Right atrium auricular region (tissue), 2 donors: ENCODE measurements at places on chromosomes 5 and 9. TPM values are rescaled to one million over a fixed set of nuclear protein-coding genes. Genes with fewer than 3 reads are reported as not detected.
A peak's percentile ranks its signal among the peaks of the same experiment; 100 is the strongest.

TUSC1 gene
- total RNA-seq: 15.4 TPM

GABRA1 gene
- not detected for total RNA-seq

ECSCR gene
- 30.1 TPM for total RNA-seq

- no peak for DNase-seq
Observed at GRCh38 chr9:134304261-134304660, 22.0 kb upstream of the RXRA start.

GRCh38 chr9:91661451-91661850 is 237.8 kb upstream of the NFIL3 start:
- peak; percentile 5 for DNase-seq

DNA sequence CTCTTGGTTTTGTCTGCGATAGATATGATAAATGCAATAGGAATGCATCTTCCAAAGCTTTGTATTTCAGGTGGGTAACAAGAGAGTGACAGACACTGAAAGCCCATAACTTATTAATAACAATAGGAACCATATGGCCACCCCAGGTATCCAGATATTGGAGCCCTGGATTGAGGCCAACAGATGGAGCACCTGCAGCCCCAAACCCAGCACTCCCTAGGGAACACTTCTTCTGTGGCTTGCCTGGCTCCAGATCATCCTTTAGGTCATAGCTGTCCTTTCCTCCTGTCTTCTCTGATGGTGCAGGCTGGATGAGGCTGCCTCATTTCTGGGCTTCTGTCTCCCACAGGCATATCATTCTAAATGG is 5.0 kb upstream of the IL3 start:
- DNase-seq: no peak

- no peak for DNase-seq
Observed at GRCh38 chr5:130110328-130110727, 206.1 kb downstream of the CHSY3 start.

DNA sequence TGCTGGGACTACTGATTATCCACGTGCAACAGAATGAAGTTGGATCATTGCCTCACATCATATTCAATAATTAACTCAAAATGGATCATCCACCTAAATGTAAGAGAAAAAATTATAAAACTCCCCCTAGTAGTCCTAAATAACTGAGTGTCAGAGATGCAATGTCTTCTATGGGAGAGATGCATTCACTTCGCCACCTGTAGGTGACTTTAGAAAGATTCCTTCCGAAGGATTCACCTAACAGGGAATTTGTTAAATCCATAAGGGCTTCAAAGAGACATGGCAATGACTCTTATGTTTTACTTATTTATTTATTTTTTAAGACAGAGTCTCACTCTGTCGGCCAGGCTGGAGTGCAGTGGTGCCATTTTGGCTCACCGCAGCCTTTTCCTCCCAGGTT is 526.0 kb downstream of the MTRR start:
- no peak for DNase-seq

GRCh38 chr5:13831351-13831750 is 113.1 kb downstream of the DNAH5 start:
- DNase-seq: no peak
